ENCODE measurements at places on chromosomes 4 and X.

GRCh38 chr4:7128234-7128633 lies 60.4 kb upstream of the GRPEL1 start:
- DNase-seq = no peak

DNA sequence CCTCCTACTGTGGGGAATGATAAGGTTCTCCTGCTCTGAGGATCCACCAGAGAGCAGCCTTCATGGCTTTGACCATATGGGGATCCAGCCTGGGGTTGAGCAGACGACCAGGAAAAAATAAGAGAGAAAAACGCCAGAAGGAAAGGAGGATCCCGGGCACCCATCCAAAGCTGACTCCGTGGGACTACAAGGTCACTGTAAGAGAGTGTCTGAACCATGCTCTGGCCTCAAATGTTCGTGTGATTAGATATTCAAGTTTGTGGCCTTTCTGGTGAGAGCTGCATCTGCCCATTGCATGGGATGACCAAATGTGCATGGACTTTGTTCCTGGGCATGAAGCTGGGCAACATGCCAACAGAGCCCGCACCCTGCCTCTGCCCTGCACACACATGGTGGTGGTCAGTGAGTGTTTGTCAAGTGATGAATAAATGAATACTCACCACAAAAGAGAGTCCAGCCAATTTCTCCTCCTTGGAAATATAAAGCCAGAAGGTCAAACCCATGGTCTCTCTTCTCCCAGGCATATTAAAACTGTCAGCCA lies 346.0 kb upstream of the GATB start:
- no peak for DNase-seq

DNA sequence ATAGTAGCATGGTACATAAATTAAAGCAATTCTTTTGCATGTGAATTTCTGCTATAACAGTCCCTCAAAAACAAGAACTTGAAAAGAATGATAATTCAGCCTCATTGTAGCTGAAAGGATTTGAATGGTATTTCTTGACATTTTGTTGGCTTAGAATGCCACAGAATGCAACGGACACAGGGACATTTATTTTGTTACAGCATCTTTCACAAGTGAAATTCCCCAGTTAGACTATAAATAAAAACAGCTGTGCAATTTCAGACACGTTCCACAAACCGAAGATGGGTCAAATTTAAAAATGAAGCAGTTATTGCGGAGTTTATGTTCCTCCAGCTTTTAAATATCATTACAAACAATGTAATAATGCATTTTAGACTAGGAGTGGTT lies 82.8 kb upstream of the AMELX start:
- no peak for DNase-seq

- no peak for DNase-seq
Measured at GRCh38 chr4:126046081-126046614, 731.4 kb downstream of the FAT4 start.

GRCh38 chr4:143711543-143712154 lies 11.2 kb upstream of the FREM3 start:
- peak; percentile 52 for DNase-seq

All from glutamatergic neuron (in vitro differentiated cells).